Activated naive CD8-positive, alpha-beta T cell treated with anti-CD3 and anti-CD28 coated beads for 36 hours (primary cell): ENCODE measurements at places on chromosomes 3 and 15. TPM values are rescaled to one million over a fixed set of nuclear protein-coding genes. Genes with fewer than 3 reads are reported as not detected.

CYP8B1 gene
- not detected for total RNA-seq

SCG3 gene
- total RNA-seq = not detected

C15orf39 gene
- total RNA-seq = 34.3 TPM

DUOXA1 gene
- not detected for total RNA-seq

ATP13A5 gene
- total RNA-seq = not detected

A4GNT gene
- total RNA-seq = not detected

FILIP1L gene
- 0.48 TPM for total RNA-seq

DNA sequence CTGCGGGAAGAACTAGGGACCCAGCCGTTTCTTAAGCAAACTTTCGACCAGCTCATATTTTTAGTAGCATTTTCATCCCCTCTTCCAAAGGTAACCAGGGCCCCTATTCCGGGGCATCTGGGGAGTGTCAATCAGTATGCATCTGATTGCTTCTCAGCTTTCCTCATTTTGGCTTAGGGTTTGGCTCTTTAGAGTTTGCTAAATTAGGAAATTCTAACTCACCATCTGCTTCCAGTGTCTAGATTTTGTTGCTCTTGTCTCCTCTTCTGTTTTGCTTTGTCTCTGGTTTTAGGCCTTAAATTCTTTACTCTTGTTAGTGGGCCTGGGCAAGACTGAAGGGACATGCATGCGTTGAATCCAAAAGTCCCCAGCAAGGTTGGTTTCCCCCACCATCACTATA lies 9.6 kb upstream of the ABTB1 start:
- no peaks in the 10 kb centered on the region for H3K4me1 ChIP-seq
- H3K27me3 ChIP-seq = no peaks in the 10 kb centered on the region
- no peak overlapping the region for H3K4me3 ChIP-seq
- no peak for DNase-seq
- H3K36me3 ChIP-seq = no peaks in the 10 kb centered on the region

GRCh38 chr15:84057714-84058331 lies 177.8 kb upstream of the GOLGA6L4 start:
- no peak overlapping the region for H3K4me3 ChIP-seq
- no peaks in the 10 kb centered on the region for H3K4me1 ChIP-seq
- DNase-seq = no peak
- H3K27ac ChIP-seq = no peak overlapping the region
- H3K27me3 ChIP-seq = no peaks in the 10 kb centered on the region

DNA sequence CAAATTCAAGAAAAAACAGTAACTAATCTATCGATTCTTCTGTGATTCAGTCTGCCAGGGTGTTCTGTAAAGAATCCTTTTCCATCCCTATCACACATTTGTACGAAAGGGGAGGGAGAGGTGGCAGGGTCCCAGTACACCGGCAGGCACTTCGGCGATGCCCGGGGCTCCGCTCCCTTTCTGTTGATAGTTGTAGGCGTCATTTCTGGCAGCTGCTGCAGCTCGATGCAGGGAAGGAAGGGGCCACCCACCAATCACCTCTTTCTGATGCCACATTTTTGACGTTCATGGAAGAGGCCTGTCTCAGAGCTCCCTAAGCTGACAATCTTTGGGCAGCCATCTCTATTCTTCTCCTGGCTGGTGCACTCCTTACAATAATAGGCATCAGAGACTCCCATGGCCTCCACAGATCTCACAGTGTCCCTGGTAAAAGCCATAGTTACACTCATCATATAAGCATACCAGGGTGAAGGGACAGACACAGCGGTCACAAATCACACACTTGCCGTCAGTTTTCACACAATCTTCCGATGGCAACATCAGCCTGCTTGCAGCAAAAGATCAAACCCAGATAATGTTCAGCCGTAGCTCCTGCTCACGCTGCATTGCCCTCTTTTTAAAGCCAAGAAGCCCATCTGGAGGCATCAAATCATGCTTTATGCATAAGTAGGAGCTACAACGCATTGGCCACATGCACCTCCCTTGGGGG lies 60.8 kb upstream of the ZBTB38 start:
- H3K27ac ChIP-seq = peak overlapping the region; percentile 82
- peak; percentile 21 for DNase-seq
- peaks cover 54% of the 10 kb centered on the region for H3K4me1 ChIP-seq
- H3K27me3 ChIP-seq = no peaks in the 10 kb centered on the region

DNA sequence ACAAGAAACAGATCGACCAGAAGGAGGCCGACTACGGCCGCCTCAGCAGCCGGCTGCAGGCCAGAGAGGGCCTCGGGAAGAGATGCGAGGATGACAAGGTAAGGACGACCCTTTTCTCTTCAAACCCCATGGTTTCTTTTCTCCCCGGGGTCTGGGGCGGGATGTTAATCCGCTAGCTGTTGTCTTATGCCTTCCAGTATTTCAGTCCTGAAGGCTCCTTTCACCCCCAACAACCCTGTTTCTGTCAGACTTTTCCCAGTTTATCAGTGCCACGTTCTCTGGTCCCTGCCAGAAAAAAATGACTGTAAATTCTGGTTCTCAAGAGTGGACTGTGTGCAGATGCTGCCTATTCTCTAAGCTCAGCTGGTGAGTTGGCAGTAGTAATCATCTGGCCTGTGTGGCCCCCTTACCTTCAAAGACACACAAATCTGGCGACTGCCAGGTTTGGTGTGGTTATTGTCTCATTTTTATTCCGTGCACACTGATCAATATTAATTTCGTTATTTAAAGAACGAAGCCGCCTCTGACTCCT lies 806 bp downstream of the GOLM2 start:
- H3K36me3 ChIP-seq = peaks cover 18% of the 10 kb centered on the region
- peaks cover 38% of the 10 kb centered on the region for H3K4me1 ChIP-seq
- H3K27me3 ChIP-seq = peaks cover 4% of the 10 kb centered on the region
- no peak for DNase-seq
- peak overlapping the region; percentile 81 for H3K27ac ChIP-seq
- H3K4me3 ChIP-seq = peak overlapping the region; percentile 97

- H3K36me3 ChIP-seq = peaks cover 39% of the 10 kb centered on the region
- peak overlapping the region; percentile 90 for H3K4me3 ChIP-seq
- peaks cover 34% of the 10 kb centered on the region for H3K4me1 ChIP-seq
- no peak for DNase-seq
- H3K27ac ChIP-seq = peak overlapping the region; percentile 89
Observed at GRCh38 chr3:25781758-25782594, 1.3 kb downstream of the NGLY1 start.

DNA sequence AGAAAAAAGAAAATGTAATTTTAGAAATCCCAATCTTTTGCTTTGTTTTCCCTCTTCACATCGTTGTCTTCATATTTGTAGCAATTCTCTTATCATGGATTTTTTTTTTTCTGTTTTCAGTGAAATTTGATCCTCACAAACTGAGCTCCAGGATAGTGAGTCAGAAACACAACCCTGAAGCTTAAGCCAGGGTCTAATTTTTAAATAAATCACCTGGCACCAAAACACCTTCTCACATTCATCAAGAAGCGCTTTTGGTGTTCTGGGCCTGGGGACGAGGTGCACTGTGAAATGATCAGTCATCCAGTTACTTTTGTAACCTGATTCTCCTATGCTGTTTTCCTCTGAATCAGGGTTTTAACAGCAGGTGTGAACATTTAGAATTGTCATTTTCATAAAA lies 87.7 kb downstream of the REC114 start:
- H3K4me3 ChIP-seq = no peak overlapping the region
- DNase-seq = no peak
- H3K36me3 ChIP-seq = peaks cover 2% of the 10 kb centered on the region
- H3K27ac ChIP-seq = no peak overlapping the region
- H3K27me3 ChIP-seq = peaks cover 3% of the 10 kb centered on the region
- H3K4me1 ChIP-seq = no peaks in the 10 kb centered on the region

DNA sequence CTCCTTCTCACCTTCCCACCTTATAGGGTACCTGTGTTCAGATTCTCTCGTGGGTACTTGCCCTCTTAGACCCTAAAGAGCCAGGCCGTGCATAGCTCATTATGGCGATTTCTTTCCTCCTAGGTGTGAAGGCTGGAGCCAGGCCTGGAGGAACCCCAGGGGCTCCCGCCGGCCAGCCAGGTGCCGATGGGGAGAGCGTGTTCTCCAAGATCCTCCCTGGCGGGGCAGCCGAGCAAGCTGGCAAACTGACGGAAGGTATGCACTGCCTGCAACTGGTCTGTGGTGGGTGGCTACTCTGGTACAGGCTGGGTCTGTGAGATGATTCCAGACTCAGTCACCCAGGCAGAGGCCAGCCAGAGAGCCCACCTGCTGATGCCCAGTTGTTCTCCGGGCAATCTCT lies 9.9 kb upstream of the APEH start:
- DNase-seq = no peak
- H3K4me3 ChIP-seq = no peak overlapping the region
- no peaks in the 10 kb centered on the region for H3K36me3 ChIP-seq
- no peaks in the 10 kb centered on the region for H3K4me1 ChIP-seq
- H3K27me3 ChIP-seq = no peaks in the 10 kb centered on the region

DNA sequence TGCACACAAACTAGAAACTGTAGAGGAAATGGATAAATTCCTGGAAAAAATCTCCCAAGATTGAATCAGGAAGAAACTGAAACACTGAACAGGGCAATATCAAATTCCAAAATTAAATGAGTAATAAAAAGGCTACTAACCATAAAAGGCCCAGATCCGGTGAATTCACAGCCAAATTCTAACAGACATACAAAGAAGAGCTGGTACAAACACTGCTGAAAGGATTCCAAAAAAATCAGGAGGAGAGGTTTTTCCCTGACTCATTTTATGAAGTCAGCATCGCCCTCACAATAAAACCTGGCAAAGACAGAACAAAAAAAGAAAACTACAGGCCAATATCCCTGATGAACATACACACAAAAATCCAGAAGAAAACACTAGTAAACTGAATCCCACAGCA lies 462.4 kb upstream of the THBS1 start:
- no peak overlapping the region for H3K27ac ChIP-seq
- DNase-seq = no peak
- no peaks in the 10 kb centered on the region for H3K36me3 ChIP-seq
- no peaks in the 10 kb centered on the region for H3K4me1 ChIP-seq
- H3K4me3 ChIP-seq = no peak overlapping the region

GRCh38 chr3:184656458-184656828 lies 55.4 kb downstream of the MAGEF1 start:
- H3K27ac ChIP-seq = no peak overlapping the region
- no peak overlapping the region for H3K4me3 ChIP-seq
- H3K36me3 ChIP-seq = no peaks in the 10 kb centered on the region
- no peak for DNase-seq
